ENCODE measurements at places on chromosomes 5 and 9.
A peak's percentile ranks its signal among the peaks of the same experiment; 100 is the strongest.

DNA sequence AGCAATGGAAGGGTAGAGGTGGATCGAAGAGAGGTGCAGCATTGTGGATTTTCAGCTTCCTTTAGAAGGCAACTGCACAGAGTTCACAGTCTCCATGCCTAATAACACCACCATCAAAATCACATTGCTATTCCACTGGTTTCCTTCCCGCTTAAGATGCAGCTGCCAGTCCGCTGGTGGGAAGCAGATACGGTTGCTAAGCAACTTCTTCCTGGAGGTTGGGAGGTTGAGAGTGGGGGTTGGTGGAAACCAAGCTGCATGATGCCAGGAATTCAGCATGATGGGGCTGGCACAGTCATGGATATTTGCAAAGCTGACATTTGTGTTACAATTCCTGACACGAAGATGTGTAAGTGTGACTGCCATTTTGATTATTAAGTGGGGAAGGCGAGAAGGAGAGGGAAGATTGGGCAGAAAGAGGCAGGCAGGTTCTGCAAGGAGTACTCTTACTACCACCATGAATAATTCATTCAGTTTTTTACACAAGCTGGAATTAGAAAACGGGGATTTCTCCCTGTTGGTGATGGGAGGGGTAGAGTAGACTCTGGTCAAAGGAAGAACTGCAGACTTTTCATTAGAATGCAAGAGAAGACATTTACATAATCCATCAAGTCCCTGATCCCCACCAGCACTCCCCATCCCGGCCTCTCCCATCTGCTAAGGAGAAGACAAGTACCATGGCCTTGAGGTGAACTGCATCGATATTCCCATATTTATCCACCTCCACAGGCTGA, 87.5 kb downstream of the GLDC start:
- DNase-seq = no peak

DNA sequence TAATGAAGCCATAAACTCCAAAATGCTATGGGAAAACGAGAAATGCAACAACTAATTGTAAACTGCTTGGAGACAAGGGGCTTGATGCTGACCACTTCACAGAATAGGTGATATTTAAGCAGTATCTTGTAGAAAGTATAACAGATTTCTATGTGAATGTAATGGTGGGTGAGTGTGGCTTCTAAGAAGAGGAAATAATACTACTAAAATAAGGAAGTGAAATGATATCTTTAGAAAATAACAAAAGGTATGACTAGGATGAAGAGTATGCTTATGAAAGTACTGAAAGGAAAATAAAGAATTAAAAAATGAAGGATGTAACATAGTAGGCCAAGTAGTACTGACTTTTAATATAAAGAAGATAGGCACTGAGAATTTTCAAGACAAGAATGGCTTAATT, 94.2 kb downstream of the AGTPBP1 start:
- DNase-seq = no peak

- DNase-seq = no peak
Measured at GRCh38 chr9:101569741-101570501, 24.8 kb downstream of the PPP3R2 start.

DNA sequence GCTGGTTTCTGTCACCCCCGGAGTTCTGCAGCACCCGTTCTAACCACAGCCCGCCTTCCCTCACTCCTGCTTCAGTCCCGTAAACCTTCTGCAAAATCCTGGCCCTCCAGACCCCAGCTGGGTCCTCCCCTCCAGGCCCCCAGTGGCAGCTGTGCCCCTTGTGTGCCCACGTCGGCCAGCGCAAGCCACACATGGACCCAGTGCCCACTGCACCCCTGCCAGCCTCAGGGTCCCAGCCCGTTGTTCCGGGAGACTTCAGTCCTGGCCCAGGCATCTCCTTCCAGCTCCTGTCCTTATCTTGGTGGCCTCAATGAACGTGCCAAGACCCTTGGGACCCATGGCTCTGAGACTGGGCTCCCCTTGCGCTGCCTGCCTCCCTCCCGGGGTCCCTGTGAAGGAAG, 43.2 kb downstream of the EXD3 start:
- no peak for DNase-seq

- DNase-seq = no peak
Measured at GRCh38 chr9:1604942-1605560, 410.1 kb upstream of the SMARCA2 start.

DNA sequence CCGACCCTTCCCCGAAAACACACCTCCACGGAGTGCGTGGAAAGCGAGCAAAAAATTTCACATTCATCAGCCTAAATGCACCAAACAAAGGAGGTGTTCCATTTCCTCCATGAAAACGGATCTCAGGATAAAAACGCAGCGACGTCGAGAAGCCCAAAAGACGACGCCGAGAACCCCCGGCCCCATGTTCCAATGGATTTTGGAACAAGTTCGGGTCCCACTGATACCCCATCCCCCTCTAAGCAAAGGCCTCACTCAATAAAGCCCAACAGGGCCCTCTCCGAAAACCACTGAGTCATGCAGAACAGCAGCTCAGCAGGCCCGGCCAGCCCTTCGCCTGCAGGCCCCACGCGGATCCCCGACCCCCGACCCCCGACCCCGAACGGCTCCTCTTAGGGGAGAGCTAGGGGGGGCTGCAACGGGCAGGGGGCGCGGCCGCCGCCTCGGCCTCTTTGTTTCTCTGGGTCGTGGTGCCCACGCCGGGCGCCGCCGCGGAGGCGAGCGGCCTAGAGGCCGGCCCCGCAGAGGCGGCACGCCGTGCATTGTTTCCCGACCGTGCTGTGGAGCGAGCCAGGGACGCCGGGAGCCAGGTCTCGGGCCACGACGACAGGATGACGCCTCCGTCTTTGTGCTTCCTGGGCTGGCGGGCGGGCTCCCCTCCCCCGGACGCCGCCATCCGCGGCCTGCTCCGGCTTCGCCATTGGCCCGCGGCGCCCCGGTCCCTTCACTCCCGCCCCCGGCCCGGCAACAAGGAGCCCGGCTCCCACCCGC, 915 bp downstream of the ZFAND5 start:
- peak; percentile 48 for DNase-seq

GRCh38 chr9:114357911-114358328, 28.3 kb downstream of the ORM2 start:
- DNase-seq = no peak

GRCh38 chr9:36787709-36788108, 215.0 kb downstream of the MELK start:
- no peak for DNase-seq

DNA sequence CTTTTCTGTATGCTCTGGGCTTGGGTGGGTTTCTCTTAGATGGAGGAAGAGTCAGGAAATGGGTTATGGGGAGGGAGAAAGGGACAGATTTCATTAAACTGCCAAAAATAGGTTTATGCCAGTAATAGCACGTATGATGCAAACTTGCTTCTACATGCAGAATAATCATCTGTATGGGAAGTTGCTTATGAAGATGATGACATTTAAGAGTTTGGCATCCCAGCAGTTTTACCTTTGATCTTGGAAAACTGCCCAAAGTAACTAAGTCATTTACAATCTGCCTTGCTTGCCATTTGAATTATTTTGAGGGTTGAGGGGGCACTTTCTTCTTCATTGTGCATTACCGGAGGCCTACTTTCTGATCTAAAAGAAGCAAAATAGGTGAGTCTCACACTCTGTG, 282.9 kb upstream of the ANKRD55 start:
- DNase-seq = no peak

DNA sequence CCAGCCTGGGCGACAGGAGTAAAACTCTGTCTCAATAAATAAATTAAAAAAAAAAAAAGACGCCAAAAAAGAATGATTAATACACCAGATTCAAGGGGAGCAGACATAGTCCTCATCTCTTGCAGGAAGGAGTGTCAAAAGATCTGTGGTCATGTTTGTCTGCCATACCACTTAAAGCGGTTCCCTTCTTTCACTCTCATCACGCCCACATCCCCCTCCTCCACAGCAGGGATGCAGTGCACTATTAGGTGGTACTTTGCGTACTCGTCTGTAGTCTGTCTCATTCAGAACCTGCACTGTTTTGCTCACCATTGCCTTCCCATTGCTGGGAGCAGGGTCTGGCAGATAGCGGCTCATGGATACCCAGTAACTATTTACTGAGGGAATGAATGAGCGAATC, 11.2 kb downstream of the CDHR2 start:
- no peak for DNase-seq

DNA sequence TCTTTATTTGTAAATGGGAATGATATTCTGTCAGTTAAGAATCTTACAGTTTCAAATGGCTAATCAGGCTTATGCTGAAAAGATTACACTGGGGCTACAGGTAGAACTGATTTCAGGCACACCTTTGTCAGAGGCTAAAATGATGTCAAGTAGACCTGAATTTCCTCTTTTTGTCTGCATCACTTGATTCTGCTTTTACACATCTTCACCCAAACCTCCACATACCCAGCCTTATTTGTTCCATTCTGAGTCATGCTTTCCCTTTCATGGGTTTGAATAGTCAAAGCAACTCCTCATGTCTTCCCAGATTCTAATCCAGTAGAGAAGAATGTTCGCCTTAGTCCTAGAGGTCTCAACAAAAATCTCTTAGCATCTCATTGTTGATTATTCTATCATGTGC, 156.4 kb downstream of the CWC27 start:
- DNase-seq = no peak

- DNase-seq = no peak
Measured at GRCh38 chr9:6076851-6077250, 61.4 kb upstream of the RANBP6 start.

DNA sequence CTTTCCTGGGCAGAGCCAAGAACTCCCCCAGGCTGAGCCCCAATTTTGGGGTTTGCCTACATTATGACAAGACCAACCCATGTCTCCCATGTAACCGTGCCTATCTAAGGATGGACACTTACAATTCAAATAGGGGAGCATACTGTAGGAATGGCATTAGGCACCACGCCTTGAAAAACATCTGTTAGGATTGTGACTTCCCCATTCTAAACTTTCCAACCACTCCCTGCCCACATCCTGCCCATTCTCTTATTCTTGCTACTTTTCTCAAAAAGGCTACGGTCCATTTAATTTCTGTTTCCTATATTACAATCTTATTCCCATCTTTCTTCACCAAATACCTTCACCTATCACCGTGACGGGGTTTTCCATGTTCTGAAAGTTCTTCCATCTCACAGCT, 99.2 kb downstream of the LPAR1 start:
- no peak for DNase-seq
